ENCODE measurements at places on chromosomes 1 and 21. TPM values are rescaled to one million over a fixed set of nuclear protein-coding genes. Genes with fewer than 3 reads are reported as not detected.

IFI6 gene
- 10.7 TPM for total RNA-seq

MTARC2 gene
- 13.4 TPM for total RNA-seq

PIGV gene
- 5.4 TPM for total RNA-seq

CD2 gene
- total RNA-seq = not detected

RASSF5 gene
- 1.1 TPM for total RNA-seq

NR1I3 gene
- total RNA-seq = not detected

IVL gene
- total RNA-seq = 0.10 TPM

All from A549 treated with Mapracorat at 1 μM for 4 hours (cell line).